ENCODE measurements at places on chromosomes 11 and 22. TPM values are rescaled to one million over a fixed set of nuclear protein-coding genes. Genes with fewer than 3 reads are reported as not detected.

DNA sequence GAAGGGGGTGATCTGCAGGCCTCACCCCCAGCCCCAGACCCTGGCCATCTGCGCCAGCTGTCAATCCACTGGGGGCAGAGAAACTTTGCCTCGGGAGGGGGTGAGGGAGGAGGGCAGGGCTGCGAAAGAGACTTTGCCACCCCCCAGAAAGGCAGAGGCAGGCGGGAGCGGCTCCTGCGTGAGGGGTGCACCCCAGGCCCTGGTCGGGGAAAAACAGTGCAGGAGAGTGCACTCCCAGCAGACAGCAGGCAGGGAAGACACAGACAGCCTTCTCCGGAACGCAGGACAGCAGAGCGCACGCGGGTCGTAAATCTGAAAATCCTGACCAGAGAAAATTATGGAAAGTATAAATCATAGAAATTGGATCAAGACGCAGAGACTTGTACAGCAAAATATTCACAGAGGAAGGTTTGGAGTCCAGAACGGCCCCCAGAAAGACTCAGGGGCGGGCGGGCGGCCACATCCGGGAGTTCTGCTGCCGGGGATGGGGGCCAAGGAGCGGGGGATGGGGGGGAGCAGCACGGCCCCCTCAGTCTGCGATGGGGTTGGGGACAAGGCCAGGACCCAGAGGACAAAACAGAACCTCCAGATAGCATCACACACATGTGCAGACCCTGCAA, 8.0 kb upstream of the MRPL23 start:
- no peak for DNase-seq

GRCh38 chr11:72111300-72112142, 974 bp downstream of the ANAPC15 start:
- no peak for DNase-seq

GRCh38 chr22:30097861-30098260, 17.6 kb downstream of the HORMAD2 start:
- DNase-seq: no peak

GRCh38 chr11:17691976-17692375, 27.4 kb upstream of the MYOD1 start:
- DNase-seq: peak; percentile 67

DNA sequence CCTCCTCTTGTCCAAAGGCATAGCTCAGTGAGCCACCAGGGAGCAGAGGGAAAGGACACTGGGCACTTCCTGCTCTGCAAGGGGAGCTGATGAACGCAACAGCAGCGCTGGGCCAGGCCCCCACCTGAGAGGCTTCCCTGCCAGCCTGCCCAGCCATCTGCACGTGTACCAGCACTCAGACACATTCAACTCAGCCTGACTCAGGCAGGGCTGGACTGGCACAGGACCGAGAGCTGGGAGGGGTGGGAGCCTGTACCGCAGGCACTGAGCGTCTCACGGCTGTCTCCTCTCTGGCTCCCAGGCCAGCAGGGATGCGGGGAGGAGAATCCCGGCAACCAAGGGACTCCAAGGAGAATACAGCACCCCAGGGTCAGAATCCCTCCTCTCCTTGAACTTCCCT, 411.8 kb downstream of the CTTN start:
- no peak for DNase-seq

- no peak for DNase-seq
Measured at GRCh38 chr11:121298774-121299173, 6.2 kb downstream of the SC5D start.

- no peak for DNase-seq
Measured at GRCh38 chr11:127674754-127675153, 674.2 kb upstream of the KIRREL3 start.

MMP1 gene
- total RNA-seq: 0.94 TPM

GRCh38 chr22:37079668-37080171, 28.2 kb downstream of the KCTD17 start:
- DNase-seq: no peak

DNA sequence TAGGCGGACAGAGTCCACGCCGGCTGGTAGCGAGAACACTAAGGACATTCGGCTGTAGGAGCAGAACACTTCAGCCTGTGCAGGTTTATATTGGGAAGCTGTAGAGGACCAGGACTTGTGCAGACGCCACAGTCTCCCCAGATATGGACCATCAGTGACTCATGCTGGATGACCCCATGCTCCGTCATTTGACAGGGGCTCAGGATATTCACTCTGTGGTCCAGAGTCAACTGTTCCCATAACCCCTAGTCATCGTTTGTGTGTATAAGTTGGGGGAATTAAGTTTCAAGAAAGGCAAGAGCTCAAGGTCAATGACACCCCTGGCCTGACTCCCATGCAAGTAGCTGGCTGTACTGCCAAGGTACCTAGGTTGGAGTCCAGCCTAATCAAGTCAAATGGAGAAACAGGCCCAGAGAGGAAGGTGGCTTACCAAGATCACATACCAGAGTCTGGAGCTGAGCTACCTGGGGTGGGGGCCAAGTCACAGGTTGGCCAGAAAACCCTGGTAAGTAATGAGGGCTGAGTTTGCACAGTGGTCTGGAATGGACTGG, 17.2 kb downstream of the P2RY2 start:
- no peak for DNase-seq

PPME1 gene
- 217 TPM for total RNA-seq
